ENCODE measurements at places on chromosomes 12 and 14.

DNA sequence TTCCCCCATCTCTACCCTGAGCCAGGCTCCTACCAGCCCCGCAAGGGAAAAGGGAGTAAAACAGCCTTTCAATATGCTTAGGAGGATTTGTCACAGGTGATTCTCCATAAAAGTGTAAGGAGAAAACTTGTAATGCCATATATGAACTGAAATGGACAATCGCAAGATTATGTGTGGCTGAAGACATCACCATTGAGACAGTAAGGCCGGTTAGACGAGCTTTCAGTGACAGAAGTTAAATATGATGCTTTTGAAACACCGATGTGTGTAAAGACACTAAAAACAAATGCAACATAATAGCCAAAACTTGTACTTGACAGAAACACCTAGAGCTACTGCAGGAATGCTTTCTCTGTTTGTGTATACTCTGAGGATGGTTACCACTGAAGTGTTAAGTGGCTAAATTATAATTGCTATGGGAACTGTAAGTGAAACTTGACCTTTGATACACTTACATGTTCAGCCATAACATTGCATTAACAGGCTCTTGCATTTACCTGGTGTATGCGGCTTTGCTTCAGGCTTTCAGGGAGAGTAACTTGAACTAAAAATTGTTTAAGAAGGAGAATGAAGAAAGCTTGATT is 42.3 kb downstream of the FAR2 start:
- DNase-seq, result no peak

DNA sequence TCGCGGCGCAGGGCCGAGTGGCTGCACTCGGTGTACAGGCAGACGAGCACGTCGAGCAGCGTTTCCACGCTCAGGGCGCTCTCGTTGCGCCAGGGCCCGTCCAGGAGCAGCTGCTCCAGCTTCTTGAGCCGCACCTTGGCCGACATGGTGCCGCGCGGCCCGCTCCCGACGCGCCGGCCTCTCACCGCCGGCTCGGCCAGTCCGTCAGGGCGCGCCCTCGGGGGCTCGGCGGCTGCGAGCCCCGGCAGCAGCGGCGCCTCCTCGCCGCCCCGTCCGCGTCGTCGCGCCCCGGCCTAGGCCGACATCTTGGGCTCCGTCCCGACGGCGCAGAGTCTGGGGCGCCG is 349 bp downstream of the CDC42BPB start:
- DNase-seq, result peak; percentile 35

- no peak for DNase-seq
Observed at GRCh38 chr12:9969673-9970072, 1.5 kb upstream of the CLEC12A start.

GRCh38 chr12:51482929-51483697 is 58.5 kb downstream of the SLC4A8 start:
- DNase-seq, result no peak

DNA sequence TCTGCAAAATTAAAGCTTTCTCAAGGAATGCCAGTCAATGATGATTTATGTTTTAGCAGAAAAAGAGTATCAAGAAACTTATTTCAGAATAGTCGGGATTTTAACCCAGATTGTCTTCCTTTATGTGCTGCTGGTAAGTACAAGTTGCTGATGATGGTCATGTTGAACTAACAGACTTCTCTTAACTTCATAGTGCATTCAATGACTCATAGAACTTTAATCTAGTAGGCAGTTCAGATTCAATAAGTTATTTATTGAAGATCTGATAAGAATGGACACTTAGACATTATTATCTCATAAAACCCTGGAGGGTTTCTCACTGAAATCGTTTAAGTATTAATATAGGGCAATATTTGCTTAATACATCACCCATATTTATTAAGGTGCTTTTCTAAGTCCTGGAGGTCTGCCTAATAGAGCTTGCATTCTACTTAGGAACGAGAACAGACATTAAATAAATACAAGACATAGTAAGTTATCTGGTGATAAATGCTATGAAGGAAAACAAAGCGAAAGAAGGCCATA is 33.8 kb downstream of the TOGARAM1 start:
- DNase-seq, result no peak

DNA sequence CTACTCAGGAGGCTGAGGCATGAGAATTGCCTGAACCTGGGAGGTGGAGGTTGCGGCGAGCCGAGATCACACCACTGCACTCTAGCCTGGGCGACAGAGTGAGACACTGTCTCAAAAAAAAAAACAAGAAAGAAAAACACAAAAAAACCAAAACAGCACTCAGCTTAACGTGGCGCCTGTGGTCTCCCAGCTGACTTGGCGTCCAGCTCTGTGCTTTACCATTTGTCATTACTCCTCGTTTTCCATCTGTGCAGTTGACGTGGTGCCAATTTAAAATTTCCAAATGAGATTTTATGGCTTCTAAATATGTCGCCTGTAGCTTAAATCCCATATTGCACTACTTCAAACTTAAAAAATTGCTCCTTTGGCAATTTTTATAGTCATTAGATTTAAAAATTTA is 2.0 kb downstream of the MGP start:
- DNase-seq, result peak; percentile 16

GRCh38 chr12:55017416-55017925 is 2.3 kb upstream of the NEUROD4 start:
- DNase-seq, result peak; percentile 99
